Uterus (tissue), 4 donors: ENCODE measurements at places on chromosomes 4 and X. TPM values are rescaled to one million over a fixed set of nuclear protein-coding genes. Genes with fewer than 3 reads are reported as not detected.

The SHOX gene
- total RNA-seq = not detected

The MID2 gene
- total RNA-seq = 53.4 TPM

The GRIA3 gene
- 7.4 TPM for total RNA-seq

The TRPC5OS gene
- not detected for total RNA-seq

The RPL34 gene
- 3,555 TPM for total RNA-seq

The P2RY4 gene
- total RNA-seq = 0.64 TPM

The ODAPH gene
- not detected for total RNA-seq

The IL9R gene
- not detected for total RNA-seq

The FRAS1 gene
- total RNA-seq = 2.4 TPM

The ADH7 gene
- not detected for total RNA-seq

The BEND4 gene
- 0.14 TPM for total RNA-seq

The PAGE1 gene
- total RNA-seq = not detected

The ADH1C gene
- 3.6 TPM for total RNA-seq

- peak; percentile 90 for DNase-seq
Measured at GRCh38 chrX:1453951-1454785, 1.5 kb upstream of the ASMTL start.

GRCh38 chr4:32778025-32778424 is 2057.9 kb downstream of the PCDH7 start:
- DNase-seq = no peak

- no peak for DNase-seq
Measured at GRCh38 chr4:55615008-55615407, 21.1 kb downstream of the NMU start.

- DNase-seq = peak; percentile 31
Measured at GRCh38 chr4:38857354-38858096, 908 bp upstream of the TLR6 start.

- DNase-seq = no peak
Measured at GRCh38 chr4:186596850-186597390, 41.6 kb upstream of the MTNR1A start.

GRCh38 chr4:138537731-138538490 is 295.8 kb upstream of the SLC7A11 start:
- DNase-seq = no peak

DNA sequence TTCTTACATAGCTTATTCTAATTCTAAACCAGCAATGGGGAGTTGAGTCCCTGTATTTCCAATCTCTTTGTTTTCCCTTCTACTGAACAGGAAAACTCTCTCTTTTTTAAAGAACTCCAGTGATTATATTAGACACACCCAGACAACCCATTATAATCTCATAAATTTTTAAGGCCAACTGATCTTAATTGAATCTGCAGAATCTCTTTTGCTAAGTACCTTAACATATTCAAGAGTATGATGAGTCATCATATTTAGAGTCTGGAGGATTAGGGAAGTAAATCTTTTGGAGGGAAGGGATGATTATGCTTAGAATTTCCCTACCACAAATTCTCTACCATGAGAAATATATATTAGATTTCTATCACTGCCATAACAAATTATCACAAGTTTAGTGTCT is 705.1 kb downstream of the CENPC start:
- no peak for DNase-seq

- DNase-seq = no peak
Measured at GRCh38 chrX:29225670-29226069, 638.4 kb downstream of the IL1RAPL1 start.

DNA sequence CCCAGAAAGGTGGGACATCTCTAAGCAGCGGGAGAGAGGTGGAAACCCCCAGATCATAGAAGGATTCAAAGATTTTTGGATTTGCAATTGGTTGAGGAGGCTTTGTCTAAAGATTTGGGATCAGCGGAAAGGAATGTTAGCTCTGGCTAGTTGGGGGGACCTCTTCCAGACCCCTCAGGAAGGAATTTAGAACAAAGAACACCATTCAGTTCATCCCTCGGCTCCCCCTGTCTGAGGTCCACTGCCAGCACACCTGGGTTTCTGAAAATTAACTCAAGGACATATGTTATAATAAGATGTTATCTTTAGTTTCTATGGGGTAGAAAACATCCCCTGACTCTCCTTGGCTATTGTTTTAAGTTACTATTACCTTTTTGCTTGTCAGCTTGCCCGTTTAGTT is 163.6 kb downstream of the CEP135 start:
- DNase-seq = no peak

DNA sequence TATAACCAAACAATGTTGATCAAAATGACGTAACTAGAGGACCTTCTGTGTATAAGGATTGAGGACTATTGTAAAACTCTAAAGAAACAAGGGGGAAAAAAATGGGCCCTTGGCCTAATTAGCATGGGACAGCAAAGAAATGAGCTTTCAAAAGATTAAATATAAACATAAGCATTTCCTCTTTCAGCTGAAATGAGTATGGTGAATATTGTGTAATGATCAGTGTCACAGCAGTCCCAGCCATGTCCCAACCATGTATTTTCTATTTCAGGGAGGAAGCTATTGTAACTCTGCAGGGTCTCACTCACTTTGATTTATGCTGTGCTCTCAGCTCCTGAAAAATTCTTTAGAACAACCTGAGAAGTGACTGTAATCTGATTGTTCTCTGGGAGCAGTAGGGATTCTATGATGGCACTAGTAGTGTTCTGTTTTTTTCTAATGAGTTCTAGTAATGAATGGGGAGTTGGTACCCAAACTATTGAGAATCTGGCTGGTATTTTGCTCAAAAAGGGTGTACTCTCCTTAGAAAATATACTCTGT is 25.8 kb downstream of the ANXA10 start:
- no peak for DNase-seq

DNA sequence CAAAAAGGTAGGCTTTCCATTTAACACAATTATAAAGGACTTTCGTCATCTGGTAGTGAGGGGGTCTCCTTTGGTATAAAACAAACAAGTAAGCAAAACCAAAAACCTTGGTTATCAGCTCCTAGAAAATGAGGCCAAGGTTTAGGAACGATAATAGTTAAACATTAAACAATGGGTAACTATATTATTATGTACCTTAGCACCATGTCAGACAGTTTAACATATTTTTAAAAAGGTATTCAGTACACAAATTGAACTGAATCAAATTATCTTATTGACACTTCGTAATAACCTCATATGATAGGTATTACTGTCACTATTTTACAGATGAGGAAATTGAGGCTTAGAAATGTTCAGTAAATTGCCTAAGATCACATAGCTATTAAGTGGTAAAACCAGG is 32.1 kb upstream of the RAB9B start:
- no peak for DNase-seq

DNA sequence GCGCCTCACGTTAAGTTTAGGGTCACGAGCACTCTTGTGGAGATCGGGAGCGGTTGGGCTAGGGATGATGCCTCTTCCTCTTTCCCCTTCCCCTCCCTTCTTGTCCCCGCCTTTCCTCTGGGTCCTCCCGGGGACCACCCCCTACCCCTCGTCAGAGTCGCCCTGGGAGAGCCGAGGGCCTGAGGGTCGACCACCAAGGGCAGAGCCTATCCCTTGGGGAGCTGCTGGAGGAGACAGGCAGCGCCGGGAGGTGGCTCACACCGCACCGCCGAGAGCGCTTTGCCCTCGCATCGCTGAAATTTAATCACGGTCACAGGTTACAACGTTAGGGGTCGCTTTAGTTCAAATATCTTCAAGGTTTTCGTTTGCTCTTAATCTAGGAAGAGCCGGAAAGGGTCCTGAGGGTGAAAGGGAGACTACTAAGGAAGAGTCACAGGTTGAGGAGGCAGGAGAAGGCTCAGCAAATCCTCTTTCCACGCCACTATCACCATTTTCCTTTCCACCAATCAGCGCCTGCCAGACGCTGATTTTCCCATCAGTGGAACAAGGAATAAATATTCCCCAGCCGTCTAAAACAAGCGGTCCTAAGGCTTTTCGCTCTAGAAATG is 528 bp upstream of the SNCA start:
- peak; percentile 25 for DNase-seq

DNA sequence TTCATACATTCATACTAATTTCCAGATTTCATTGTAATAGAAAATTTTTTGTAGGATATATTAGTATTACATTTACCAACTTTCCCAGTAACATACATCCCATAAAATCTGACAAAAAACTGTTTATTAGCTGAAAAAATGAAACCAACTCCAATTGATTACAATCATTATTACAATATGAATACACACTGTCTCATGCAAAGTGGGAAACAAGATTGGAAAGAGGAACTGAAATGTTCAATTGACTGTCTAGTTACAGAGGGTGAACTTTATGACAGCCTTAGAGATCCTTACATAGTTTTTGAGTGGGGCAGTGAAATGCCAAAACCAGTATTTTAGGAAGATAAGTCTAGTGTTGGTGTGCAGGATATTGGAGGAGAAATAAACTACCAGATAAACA is 2.3 kb upstream of the AMBN start:
- no peak for DNase-seq

DNA sequence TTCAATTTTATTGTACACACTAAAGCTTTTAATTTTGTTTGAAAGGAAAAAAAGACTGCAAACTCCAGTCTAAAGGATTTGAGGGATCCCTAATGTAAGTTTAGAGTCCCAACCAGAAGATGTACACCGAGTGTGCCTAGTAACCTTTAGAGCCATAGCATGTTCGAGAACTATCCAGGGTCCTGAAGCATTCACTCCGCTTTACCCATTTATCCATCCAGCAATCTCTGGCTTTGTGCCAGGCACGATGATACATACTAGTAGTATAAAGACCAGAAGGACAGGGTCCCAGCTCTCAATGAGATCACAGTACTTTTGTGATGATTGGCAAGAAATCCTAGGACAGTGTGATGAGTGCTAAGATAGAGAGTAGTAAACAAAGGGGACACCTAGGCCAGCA is 168.7 kb downstream of the STK32B start:
- no peak for DNase-seq

GRCh38 chr4:161222889-161223288 is 940.9 kb downstream of the FSTL5 start:
- no peak for DNase-seq

GRCh38 chr4:119785963-119786362 is 157.4 kb upstream of the PDE5A start:
- no peak for DNase-seq

DNA sequence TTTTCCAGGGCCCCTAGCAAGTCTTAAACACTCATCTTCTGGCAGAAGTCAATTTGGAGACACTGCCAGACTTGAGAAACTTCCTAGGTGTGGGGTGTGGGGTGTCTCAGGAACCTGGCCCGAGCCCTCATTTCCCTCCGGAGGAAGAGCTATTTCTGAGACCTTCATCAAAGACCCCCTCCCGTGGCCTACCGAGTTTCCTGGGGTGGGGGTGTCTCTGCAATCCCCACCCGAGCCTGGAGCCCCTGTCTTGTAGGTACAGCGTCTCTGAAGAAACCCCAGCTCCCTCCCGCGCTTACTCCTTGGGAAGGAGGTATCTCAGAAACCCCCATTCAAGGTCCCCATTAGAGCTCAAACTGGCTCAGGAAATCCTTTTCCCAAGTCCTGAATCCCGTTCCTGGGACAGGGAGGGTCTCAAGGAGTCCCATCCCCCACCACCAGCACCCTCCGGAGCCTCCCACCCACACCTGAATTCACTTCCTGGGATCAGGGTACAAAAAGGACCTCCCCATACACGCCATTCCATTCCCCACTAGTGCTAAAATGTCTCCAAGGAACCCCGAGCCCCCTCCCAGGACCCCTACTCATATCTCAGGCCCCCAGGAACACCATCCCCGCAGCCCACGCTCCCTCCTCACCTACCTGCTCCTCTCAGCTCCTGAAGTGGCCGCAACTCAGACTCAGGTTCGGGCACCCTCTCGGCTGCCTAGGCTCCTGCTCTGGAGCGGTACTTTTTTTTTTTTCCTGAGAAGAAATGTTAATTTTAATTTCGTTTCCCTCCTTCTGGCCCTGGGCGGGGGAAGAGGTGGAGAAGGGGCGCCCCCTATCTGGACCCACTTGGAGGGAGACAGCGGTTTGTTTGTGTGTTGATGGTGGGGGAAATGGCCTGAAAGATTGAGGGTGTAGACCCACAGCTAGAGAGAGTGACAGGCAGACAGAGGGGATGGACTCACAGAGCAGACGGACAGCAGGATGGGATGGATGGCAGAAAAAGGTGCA is 1.1 kb downstream of the SLC38A5 start:
- DNase-seq = no peak

DNA sequence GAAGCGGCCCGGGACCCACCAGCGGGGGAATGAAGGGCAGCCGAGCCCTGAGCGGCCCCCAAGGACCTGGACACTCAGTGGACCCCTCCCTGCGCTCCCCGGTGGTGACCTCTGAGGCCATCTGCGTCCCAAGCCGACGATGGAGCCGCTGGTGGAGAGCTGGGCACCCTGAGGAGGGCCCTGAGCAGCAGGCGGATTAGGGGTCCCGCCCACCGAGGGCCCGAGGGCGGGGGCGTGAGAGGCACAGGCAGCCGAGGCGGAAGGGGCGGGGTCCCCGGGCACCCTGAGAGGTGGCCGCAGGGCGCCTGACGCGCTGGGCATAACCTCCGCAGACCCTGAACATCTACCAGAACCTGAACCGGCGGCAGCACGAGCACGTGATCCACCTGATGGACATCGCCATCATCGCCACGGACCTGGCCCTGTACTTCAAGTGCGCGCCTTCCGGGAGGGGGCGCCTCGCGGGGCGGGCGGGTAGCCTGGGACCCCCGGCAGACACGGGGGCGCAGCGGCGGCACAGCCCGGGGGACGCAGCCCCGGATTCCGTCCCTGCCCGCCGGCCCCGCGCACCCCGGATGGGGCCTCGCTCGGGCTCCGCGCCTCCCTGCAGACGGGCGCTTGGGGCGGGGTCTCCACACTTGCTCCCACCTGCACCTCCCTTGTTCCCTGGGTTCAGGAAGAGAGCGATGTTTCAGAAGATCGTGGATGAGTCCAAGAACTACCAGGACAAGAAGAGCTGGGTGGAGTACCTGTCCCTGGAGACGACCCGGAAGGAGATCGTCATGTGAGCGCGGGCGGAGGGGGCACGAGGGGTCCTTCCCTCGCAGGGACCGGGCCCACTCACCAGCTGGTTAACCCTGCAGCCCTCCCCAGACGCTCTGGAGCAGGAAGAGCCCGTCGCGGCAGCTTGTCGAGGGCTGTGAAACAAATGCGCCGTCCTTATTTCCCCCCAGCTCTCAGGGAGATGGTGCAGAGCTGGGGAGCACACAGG is 10.3 kb downstream of the ATP5ME start:
- no peak for DNase-seq

DNA sequence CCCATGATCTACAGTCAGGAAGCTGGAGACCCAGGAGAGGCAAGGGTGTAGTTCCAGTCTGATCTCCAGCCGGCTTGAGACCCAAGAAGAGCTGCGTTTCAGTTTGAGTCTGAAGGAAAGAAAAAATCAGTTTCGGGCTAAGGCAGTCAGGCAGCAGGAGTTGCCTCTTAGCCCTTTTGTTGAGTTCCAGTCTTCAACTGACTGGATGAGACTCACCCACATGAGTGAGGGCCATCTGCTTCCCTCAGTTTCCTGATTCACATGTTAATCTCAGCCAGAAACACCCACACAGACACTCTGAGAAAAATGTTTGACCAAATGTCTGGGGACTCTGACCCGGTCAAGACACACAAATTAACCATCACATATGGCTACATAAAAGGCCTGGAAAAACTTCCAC is 73.6 kb upstream of the ELOVL6 start:
- no peak for DNase-seq

DNA sequence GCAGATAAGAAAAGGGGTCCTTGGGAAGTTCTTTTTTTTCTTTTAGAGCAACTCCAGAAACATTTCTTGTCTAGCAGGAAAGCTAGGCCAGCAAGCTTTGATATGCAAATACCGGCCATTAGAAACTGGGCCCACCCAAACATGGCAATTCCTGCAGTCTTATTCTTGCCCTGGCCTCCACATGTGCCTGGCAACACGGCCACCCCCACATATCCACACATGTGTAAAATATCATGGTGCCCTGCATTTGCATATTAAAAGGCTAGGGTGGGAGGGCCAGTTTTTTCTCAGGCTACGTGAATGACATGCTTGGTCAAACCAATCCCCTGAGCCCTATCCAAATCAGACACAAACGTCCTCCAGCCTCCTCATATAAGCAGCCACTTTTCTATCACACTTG is 171.7 kb upstream of the ZCCHC13 start:
- DNase-seq = no peak
